ENCODE measurements at places on chromosomes 3 and 15.

- DNase-seq = no peak
Observed at GRCh38 chr3:106533788-106534160, 665.0 kb upstream of the CBLB start.

GRCh38 chr3:173938616-173939015 lies 541.1 kb downstream of the NLGN1 start:
- no peak for DNase-seq

- no peak for DNase-seq
Observed at GRCh38 chr3:187610981-187611511, 59.1 kb downstream of the SST start.

- no peak for DNase-seq
Observed at GRCh38 chr3:107994181-107994580, 96.7 kb downstream of the CD47 start.

- DNase-seq = no peak
Observed at GRCh38 chr3:124292329-124292728, 300.4 kb upstream of the ROPN1 start.

GRCh38 chr15:63826528-63826927 lies 7.2 kb downstream of the HERC1 start:
- no peak for DNase-seq

DNA sequence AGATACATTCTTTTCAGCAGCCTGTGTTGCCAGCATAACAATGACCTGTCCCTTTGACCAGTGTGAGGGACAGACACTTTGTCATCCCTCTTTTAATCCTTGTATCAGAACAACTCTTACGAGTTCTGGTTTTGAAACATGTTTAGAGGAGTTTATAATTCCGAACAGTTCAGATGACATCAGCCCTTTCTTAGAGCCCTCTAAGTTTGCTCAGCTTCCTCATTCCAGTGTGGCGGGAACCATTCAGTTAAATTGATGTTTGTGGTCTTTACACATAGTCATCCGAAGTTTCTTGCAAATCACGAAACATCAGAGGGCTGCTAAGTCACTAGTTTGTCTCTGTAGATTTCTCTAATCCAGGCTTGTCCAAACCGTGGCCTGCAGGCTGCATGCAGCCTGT lies 102.5 kb downstream of the AKAP13 start:
- DNase-seq = no peak

DNA sequence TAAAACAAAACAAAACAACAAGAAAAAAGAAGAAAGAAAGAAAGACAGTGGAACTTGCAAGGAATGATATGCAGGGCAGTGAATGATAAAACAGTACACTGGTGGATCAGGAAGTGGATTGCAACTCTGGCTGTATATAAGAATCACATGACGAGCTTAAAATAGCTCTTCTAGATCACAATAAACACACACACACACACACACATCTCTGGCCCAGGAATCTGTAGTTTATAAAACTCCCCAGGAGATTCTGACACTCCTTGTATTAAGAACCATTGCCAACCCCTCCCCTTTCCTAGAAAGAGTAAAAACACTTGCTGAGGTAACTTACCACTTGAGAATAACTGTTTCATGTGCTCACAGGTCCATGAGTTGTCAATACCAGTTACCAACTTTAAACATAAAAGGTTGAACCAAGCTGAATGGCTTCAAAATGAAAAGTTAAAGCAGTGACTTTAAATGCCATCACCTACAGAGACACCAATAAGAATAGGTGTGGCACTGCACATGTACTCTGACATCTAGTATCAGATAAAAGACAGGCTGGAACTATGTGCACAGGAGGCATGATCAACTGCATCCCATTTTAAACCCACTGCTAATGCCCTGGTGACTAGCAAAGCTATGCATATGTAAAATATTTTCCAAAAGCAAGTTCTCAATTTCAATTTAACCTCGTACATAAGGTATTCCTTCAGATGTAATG lies 3.9 kb downstream of the CPOX start:
- no peak for DNase-seq

DNA sequence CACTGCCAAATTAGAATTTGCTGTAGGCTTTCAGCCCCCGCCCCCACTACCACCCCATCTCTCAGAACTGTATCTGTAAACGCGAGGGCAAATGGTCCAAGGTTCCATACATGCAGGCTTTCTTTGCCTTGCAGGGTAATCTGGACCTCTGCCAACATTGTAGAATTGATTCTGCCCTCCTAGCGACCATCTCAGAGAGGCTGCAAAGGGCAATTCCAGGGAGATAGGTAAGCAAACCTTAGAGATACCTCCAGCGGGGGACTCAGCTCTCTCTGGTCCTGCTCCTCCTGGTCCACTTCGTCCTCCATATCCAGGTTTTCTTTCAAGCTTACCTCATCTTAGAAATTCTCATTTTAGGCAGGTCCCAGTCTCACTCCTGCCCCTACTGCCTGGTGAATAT lies 64.4 kb downstream of the SLMAP start:
- DNase-seq = no peak

DNA sequence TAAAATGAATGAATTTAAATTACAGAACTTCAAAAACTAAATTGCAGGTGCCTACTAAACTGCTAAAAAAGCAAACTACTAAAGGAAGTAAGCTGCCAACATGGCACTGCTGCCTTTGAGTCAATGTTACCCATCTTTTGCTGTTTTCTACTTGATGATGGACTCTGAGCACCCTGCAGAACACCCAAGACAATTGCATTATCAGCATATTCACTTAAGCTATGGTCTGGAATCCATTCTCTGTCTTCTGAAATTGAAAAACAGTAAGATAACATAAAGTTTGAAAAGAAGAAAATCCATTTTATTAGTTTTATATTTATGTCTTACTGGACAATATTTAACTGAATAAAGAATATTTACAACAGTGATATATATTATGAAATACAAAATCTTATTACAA lies 91.4 kb downstream of the ZBBX start:
- DNase-seq = no peak

- no peak for DNase-seq
Observed at GRCh38 chr3:39176025-39176714, 16.2 kb downstream of the XIRP1 start.

DNA sequence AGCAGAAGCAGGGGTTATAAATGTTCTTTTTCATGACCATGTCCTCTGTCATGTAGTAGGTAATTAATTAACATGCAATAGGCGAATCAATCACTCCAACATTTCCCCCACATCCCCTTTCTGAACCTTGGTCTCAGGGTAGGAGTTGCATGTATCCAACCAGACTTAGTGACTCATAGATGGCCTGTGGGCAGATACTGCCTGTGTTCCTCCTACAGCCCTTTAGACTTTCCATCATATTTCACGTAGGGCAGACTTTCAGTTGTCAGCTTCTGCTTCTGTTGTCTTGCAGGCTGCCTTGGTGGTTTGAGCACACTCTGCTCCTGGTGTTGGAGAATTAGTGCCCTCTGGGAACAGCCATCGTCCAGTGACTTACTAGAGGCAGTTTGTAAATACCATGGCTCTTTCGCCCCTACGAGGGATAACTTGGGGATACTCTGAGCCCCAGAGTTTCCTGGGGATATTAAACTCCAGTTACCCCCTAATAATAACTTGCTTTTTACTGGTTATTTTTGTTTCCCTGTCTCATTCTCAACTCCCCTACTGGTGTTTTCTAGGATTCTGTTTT lies 244.4 kb downstream of the EDEM1 start:
- DNase-seq = no peak

Measured in stimulated activated CD4-positive, alpha-beta T cell treated with anti-CD3 and anti-CD28 coated beads, Interleukin-2, amount 100 ng/mL, for 48 hours (primary cell).